NCI-H774 (cell line): ENCODE measurements at places on chromosomes 11 and 22.

GRCh38 chr22:41976070-41976901, 7.0 kb downstream of the SEPTIN3 start:
- peak; percentile 13 for DNase-seq

DNA sequence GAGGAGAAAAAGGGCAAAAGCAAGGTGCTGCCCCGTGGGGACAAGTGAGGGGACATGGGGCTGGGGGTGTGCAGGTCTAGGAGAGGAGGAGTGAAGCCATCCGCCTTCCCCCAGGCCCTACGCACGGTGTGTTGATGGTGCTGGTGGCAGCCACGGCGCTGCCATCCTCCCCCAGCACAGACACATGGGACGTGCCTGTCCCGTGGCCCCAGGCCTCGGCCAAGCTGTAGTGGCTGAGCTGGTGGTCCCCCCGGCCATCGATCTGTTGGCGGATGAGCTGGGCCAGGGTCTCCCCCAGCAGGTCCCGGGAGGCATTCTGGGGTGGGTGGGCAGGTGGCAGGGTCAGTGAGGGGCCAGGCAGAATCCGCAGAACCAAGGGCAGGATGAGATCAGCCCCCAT, 18.9 kb downstream of the GGT5 start:
- no peak for DNase-seq

DNA sequence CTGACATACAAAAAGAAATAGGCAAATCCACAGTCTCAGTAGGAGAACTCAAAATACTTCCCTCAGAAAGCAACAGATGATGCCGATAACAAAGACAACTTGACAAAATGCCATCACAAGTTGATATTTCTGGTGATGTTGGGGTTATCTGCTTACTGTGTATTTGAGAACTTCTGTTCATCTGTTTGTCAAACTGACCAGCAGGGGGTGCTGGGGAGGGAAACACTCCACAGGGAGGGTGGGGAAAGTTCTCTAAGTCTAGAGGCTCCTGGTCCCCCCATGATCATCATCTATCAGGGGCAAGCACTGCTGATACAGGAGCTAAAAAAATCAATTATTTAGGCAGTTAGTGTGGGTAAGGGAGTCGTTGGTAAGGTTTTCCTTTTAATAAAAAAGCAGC, 19.2 kb downstream of the GLYATL1 start:
- no peak for DNase-seq

GRCh38 chr11:77814848-77815247, 5.7 kb downstream of the RSF1 start:
- no peak for DNase-seq

DNA sequence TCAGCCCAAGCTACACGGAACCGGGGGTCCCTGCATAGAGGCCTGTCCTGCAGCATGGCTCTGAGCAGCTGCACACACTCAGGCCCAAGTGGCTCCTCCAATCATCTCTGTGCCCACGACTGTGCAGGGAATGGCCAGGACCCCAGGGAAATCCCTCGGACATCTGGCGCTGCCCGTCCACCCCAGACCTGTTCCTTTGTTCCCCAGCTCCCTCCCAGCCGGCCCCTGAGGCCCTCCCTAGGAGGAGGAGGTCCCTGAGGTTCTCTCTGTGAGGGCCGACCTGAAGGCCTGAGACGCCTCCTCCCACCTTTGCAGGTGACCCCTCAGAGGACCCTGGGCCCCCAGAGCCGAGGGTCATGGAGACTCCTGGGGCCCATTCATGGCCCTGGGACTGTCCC, 1.1 kb downstream of the MLC1 start:
- no peak for DNase-seq

GRCh38 chr11:65425105-65425970, 2.7 kb downstream of the NEAT1 start:
- DNase-seq, result no peak

DNA sequence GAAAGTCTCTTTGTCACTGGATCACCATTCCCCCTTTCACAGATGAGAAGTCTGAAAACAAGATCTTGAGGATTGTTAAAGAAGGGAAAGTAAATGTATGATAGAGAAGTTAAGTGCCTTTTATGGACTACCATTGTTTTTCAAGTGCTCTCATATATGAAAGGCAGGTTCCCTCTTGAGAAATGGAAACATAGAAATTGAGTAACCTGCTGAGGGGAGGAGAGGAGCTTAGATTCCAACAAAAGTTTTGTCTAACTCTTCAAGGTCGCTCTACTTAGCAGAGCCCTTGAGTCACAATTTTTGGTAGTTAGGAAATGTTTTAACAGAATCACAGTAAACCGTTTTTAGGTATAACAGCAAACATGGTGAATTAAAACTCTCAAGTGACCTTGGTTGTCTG, 80.1 kb downstream of the SVIP start:
- no peak for DNase-seq
